ENCODE measurements at places on chromosomes 5 and 9. TPM values are rescaled to one million over a fixed set of nuclear protein-coding genes. Genes with fewer than 3 reads are reported as not detected.
A peak's percentile ranks its signal among the peaks of the same experiment; 100 is the strongest.

The CDH18 gene
- not detected for polyA plus RNA-seq

GRCh38 chr5:174559141-174559540, 165.2 kb upstream of the MSX2 start:
- no peak for DNase-seq

The DMXL1 gene
- polyA plus RNA-seq, result 13.7 TPM

GRCh38 chr9:124006448-124007361, 4.9 kb upstream of the LHX2 start:
- DNase-seq, result no peak

DNA sequence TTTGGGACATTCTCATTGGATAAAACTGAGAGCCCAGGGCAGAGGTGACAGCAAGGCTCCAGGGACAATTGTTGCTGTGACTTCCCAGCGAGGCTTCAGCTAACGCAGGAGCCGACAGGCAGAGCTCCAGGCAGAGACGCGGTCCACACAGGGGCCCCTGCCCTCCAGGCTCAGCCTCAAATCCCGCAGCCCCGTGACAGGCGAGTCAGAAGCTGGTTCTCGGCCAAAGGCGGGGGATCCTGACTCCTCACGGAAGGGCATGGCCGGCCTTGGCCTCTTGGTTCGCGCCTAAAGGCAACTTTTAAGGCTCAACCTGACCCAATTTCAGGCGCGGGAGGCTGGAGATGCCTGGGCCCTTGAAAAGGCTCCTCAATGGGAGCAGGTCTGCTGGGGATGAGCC, 21.3 kb downstream of the SLC12A7 start:
- DNase-seq, result no peak

GRCh38 chr9:120915854-120916470, 10.6 kb downstream of the TRAF1 start:
- DNase-seq, result peak; percentile 74

GRCh38 chr9:11758016-11758415, 935.2 kb upstream of the TYRP1 start:
- DNase-seq, result no peak

The FYB1 gene
- 414 TPM for polyA plus RNA-seq

- DNase-seq, result no peak
Observed at GRCh38 chr5:72799721-72800120, 16.7 kb upstream of the TNPO1 start.

The VAV2 gene
- 0.26 TPM for polyA plus RNA-seq
